ENCODE measurements at places on chromosomes 3 and 15.

- no peak for DNase-seq
Observed at GRCh38 chr15:69976366-69976994, 121.2 kb downstream of the TLE3 start.

GRCh38 chr15:37789881-37790280, 144.6 kb upstream of the TMCO5A start:
- no peak for DNase-seq

- DNase-seq = no peak
Observed at GRCh38 chr15:57649138-57649537, 57.4 kb upstream of the POLR2M start.

DNA sequence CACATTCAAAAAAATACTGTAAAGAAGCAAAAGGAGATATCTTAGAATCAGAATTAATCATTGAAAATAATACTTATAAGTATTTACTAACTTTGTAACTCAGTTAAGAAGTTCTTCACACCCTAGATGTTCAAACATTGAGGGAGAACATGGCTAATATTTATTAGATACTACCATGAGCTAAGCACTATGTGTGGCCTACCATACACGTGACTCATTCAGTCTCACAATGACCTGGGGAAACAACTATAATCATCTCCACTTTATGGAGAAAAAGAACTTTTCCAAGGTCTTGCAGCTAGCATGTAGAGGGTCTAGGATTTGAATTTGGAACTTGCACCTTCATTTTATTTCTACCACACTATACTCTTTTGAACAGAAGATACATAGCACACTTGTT, 361.9 kb upstream of the CFAP20DC start:
- no peak for DNase-seq

DNA sequence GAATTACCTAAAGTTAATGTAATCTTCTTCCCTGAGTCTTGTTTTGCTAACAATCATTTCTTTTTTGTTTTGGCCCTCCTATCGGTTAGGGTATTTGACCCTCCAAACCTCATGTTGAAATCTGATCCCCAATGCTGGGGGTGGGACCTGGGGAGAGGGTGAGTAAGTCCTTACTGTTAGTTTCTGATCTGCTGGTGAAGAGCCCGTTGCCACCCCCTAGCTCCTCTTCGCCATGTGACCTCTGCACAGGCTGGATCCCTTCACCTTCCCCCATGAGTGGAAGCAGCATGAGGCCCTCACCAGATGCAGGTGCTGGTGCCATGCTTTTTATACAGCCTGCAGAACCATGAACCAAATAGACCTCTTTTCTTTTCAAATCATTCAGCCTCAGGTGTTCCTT, 62.8 kb upstream of the ADCY5 start:
- no peak for DNase-seq

DNA sequence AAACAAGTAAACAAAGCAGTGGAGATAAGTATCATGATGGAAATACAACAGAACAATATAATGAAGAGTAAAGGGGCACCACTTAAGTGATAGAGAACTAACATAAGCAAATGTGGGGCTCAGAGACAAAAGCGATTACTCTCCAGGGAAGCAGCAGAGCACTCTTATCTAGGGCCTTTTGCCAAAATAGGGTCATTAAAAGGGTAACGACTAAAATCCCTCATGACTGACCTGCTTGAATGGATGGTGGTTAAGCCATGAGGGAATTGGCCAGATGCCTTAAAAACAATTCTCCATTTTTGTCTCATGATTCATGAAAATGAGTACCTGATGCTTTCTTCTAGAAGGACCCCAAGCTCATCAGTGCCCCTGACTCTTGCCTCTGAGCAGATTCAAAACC, 3.2 kb upstream of the SLC7A14 start:
- no peak for DNase-seq

DNA sequence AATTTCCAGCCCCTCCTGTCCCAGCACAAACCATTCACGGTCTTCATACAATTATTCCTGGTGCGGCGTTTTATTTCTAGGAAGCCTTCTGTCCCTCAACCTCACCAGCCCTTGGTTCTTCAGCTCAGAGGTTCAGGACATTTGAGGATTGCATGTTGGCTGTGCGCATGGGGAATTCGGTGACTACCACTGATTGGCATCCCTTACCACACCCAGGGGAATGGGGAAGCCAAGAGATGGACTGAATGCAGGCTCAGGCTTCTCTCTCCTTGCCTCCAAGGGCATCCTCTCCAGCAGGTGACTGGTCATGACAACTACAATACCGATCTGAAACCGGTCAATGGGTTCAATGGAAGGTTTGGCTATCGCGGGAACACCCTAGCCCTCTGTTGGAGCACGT, 153.8 kb downstream of the MTHFS start:
- DNase-seq = no peak

GRCh38 chr3:120637851-120638559, 41.9 kb downstream of the NDUFB4 start:
- DNase-seq = no peak

GRCh38 chr3:159887911-159888310, 100.7 kb upstream of the IL12A start:
- no peak for DNase-seq

GRCh38 chr15:91975241-91975978, 121.9 kb downstream of the SLCO3A1 start:
- no peak for DNase-seq

GRCh38 chr3:141434255-141434654, 52.6 kb upstream of the RASA2 start:
- DNase-seq = no peak

GRCh38 chr15:69060041-69060481, 45.6 kb downstream of the NOX5 start:
- DNase-seq = no peak

- no peak for DNase-seq
Observed at GRCh38 chr15:84886211-84886983, 1.9 kb downstream of the SLC28A1 start.

GRCh38 chr15:92041371-92041770, 187.9 kb downstream of the SLCO3A1 start:
- DNase-seq = no peak

- DNase-seq = no peak
Observed at GRCh38 chr3:106183762-106184391, 315.1 kb upstream of the CBLB start.

DNA sequence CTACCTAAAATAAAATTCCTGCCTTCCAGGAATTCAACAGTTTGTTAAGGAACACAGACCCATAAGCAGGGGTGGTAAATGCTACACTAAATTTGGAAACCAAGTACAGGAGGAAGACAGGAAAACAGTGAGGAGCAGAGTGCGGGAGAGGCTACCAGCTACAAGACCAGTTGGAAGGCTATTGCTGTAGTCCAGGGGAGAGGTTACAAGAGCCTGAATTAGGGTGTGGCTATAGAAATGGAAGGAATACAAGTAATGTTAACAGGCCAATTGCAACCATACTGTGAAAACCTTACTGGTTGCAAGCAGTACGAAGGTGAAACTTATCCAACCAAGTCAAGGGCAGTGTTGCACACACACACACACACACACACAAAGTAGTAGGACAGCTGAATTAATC, 880 bp upstream of the ARMC8 start:
- DNase-seq = no peak

DNA sequence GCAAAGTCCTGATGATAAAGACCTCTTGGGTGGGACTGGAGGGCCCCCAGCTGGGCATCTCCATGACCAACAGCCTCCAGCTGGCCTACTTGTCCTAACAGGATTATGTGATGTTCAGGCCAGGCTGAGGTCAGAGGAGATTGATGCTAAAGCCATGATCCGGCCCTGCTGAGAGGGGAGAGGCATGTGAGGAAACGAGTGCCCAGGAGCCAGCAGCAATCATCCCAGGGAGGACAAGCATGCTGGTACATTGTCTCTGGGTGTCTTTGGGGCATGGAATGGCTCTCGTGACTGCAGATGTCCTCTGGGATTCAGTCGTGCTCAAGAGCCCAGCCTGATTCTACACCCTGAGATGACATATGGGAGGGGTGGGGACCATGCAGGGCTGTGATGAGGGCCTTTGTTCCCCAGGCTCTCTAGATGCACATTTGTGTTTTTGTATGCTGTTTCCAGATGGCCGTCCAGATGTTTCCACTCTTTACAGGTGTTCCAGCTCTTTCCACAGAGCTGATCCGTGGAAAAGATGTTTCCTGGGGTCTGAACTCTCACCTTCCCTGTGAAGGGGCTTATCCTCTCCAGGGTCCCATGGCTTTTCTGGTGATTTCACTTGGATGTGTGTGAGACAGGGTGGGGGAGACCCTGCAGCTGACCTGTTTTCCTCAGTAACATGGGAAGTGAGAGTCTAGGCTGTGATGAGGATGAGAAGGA, 20.2 kb downstream of the SLC24A1 start:
- no peak for DNase-seq

- no peak for DNase-seq
Observed at GRCh38 chr3:132196113-132196512, 121.1 kb upstream of the ACP3 start.

DNA sequence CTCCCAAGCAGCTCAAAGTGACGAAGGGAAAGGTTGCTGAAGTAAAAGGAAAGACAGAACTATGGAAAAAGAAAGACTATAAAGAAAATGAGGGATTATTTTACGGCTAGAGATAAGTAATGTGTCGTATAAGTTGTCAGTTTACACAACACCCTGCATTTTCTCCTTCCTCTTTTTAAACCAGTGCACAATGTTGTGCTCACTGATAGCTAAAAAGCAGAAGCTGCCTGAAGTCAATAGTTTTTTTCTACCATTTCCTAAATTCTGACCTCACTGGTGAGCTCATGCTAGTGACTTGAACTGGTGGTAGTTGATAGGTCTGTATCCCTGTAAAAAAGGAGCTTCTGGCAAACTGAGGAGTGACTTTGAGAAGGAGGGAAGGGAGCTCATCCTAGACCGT, 368.6 kb upstream of the GBE1 start:
- no peak for DNase-seq

GRCh38 chr3:119362010-119362409, 67.8 kb downstream of the ARHGAP31 start:
- no peak for DNase-seq

DNA sequence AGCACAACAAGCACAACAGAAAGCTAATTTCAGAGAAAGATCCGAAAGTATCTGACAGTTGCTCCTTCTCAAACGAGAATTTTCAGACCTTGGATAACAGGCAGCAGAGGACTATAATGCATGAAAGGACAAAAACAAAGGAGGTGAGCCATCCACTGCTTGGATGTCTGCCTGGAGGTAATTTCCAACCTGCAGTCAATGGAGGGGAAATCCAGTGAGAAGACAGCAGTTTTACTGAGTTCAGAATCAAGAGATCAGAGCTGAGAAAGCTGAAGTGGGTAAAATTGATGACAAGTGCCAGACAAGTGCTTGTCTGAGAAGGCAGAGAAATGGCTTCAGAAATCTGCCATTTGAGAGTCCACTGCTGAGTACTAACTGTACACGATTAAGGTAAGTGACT, 22.1 kb downstream of the UBE3A start:
- DNase-seq = no peak

DNA sequence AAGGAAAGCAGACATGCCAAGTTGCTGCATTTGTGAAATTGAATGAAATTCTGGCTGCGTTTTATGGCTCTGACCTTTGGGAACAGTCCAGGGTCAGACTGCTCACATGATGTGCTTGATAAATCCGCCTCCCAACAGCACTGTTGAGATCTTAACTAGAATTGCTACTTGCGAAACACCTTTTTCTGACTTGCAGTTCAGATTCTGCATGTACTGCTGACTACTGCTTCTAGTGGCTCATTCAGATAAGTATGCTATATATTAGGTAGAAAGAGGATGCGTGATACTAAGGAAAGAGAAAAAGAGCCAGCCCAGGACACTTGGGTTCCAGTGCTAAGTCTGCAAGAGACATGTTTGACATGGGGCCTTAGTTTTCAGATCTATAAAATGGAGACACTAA, 129.4 kb downstream of the LPP start:
- no peak for DNase-seq

DNA sequence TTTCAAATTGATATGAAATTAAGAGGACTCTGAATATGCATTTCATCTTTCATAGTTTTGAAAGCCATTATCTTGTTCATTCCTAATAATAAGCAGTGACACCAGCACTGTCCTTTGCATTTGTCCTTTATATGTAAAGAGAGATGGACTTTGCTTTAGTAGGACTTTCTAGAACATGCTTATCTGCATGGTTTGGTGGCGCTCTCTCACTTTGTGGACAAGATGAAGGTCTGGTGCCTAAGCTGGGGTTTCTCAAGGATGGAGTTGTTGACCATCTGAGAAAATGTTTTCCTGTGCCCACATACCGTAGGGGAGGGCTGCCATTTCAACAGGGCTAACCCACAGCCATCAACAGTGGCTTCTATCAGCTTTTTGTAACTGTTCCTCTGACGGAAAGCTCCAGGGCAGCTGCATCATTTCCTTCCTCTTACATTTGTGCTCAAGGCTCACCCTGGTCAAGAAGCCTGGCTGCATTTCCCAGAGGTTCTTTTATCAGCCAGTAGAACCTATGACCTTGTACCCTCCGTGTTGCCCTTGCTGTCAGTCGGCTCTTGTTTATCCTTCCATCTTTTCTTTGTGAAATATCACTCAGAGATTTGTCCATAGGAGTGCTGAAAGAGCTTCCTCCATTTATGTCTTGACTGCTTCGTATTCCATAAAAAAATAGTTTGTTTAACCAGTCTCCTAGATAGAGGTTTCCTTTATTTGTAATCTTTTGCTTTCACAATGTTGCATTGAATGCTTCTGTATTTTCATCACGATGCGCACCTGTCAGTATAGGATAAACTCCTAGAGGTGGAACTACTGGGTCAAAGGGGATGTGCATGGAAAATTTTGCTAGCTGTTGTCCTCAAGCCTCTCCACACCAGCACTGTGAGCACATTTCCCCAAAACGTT, 44.6 kb downstream of the ABHD2 start:
- DNase-seq = no peak

GRCh38 chr15:79724312-79724711, 172.5 kb downstream of the MTHFS start:
- DNase-seq = no peak

DNA sequence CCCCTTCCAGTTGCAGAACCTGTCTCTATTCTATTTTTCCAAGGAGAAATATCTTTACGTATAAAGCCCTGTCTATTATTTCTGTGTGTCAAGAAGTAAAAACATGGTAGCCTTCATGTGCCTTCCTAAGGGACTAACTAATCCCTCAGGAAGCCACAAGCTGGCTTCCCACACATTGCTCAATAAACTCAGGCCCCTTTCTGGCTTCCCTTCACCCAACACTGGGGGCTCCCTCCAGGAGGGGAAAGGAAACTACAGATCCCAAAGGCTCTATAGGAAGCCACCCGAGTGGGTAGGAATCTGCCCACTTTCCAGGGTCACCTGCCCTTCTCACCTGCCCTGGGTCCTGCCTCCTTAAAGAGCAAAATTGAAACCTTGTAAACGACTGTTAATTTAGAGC, 4.6 kb downstream of the TLE3 start:
- no peak for DNase-seq

DNA sequence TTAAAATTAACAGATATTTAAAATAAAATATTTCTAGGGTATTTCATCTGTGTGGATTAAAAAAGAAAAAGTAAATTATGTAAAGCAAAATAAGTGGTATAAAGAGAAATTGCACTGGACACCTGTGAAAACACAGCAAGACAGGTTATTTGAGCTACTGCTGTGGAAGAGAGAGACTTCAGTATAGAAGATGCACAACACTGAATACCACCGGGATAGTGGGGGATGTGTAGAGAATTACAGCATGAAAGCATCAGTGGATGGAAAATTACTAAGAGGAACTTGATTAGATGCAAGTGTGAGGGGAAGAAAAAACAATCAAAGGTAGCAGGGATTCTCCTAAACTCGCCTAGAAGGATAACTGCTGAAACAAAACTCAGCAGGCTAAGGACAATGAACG, 1242.5 kb upstream of the GBE1 start:
- no peak for DNase-seq

- no peak for DNase-seq
Observed at GRCh38 chr15:53618461-53618860, 141.0 kb downstream of the WDR72 start.

GRCh38 chr3:4019501-4019900, 220.3 kb downstream of the LRRN1 start:
- no peak for DNase-seq
